Stomach (tissue), 19 donors: ENCODE measurements at places on chromosomes 6 and 20.

- no peaks in the 10 kb centered on the region for H3K4me1 ChIP-seq
- DNase-seq = no peak
- H3K36me3 ChIP-seq = no peaks in the 10 kb centered on the region
- no peaks in the 10 kb centered on the region for H3K27me3 ChIP-seq
- no peak overlapping the region for H3K4me3 ChIP-seq
- no peak overlapping the region for H3K27ac ChIP-seq
Measured at GRCh38 chr20:16440686-16441085, 132.6 kb downstream of the KIF16B start.

GRCh38 chr6:121263742-121264141 lies 70.5 kb downstream of the TBC1D32 start:
- no peaks in the 10 kb centered on the region for H3K4me1 ChIP-seq
- H3K27ac ChIP-seq = no peak overlapping the region
- no peaks in the 10 kb centered on the region for H3K27me3 ChIP-seq
- DNase-seq = no peak

- DNase-seq = peak; percentile 55
- H3K4me1 ChIP-seq = no peaks in the 10 kb centered on the region
- H3K27me3 ChIP-seq = peaks cover 11% of the 10 kb centered on the region
- H3K4me3 ChIP-seq = no peak overlapping the region
Measured at GRCh38 chr6:12751694-12752325, 35.2 kb downstream of the PHACTR1 start.

- no peaks in the 10 kb centered on the region for H3K36me3 ChIP-seq
- no peak for DNase-seq
- no peaks in the 10 kb centered on the region for H3K27me3 ChIP-seq
- no peak overlapping the region for H3K4me3 ChIP-seq
Measured at GRCh38 chr6:105677671-105678475, 275.0 kb upstream of the PREP start.

DNA sequence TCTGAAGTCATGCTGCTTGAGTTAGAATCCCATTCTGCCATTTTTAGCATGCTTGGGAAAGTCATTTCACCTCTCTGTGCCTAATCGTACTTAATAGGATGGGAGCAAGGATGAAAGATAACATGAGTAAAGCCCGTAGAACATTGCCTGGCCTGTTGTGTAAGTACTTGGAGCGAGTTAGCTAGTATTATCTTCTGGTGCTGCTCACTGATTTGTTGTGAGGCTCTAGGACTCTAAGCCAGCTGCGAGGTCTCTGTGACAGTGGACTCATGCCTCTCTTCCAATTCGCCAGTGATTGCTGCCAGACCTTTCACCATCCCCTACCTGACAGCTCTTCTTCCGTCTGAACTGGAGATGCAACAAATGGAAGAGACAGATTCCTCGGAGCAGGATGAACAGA lies 17.8 kb downstream of the TAF8 start:
- H3K36me3 ChIP-seq = peaks cover 100% of the 10 kb centered on the region
- no peak for DNase-seq
- no peaks in the 10 kb centered on the region for H3K27me3 ChIP-seq
- no peak overlapping the region for H3K4me3 ChIP-seq
- no peak overlapping the region for H3K27ac ChIP-seq
- no peaks in the 10 kb centered on the region for H3K4me1 ChIP-seq

GRCh38 chr6:157226761-157227160 lies 96.6 kb downstream of the TMEM242 start:
- H3K4me3 ChIP-seq = no peak overlapping the region
- peaks cover 37% of the 10 kb centered on the region for H3K4me1 ChIP-seq
- no peaks in the 10 kb centered on the region for H3K36me3 ChIP-seq
- peak overlapping the region; percentile 69 for H3K27ac ChIP-seq
- no peaks in the 10 kb centered on the region for H3K27me3 ChIP-seq

DNA sequence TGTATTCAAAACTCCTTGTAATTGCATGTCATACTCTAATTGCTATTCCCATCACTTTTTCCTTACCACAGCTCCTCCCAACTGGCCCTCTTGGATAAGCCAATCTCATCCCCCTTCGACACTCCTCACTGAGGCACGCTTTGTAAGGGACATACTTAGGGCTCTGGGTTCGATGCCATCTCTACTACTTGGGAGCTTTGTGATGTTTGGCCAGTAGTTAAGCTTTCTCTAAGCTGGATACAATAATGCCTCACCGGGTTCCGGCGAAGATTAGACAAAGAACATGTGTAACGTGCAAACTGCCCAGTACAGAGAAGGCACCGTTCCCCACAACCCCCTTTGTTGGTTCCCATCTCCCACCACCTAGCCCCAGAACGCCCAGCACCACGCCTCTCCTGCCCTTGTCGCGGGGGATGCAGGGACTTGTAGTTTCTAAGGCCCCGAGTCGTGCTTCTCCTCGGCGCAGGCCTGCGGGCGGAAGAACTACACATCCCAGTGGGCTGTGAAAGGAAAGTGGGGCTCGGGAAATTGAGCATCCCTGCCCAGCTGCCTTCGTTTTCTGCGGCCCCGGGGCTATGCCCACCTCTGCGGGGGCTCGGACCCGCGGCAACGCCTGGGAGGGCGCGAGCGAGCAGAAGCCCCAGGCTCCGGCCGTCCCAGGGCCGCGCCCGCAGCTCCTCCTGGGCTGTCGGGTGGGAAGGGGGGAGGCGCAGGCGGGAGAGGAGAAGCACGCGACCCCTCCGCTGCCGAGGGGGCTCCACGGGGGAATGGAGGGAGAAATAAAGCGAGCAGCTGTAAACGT lies 1.1 kb upstream of the ZDHHC14 start:
- peak overlapping the region; percentile 99 for H3K27ac ChIP-seq
- H3K4me1 ChIP-seq = peaks cover 33% of the 10 kb centered on the region
- H3K4me3 ChIP-seq = peak overlapping the region; percentile 99

DNA sequence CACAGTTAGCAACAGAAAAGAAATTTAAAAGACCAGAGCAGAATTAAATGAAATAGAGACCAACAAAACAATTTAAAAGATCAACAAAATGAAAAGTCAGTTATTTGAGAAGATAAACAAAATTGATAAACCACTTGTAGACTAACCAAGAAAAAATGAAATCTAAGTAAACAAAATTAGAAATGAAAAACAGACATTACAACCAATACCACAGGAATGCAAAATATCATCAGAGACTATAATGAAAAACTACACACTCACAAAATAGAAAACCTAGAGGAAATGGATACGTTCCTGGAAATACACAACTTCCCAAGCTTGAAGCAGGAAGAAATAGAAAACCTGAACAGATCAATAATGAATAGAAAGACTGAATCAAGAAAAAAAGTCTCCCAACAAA lies 97.8 kb downstream of the WDR27 start:
- H3K27me3 ChIP-seq = no peaks in the 10 kb centered on the region
- H3K27ac ChIP-seq = no peak overlapping the region
- H3K36me3 ChIP-seq = peaks cover 17% of the 10 kb centered on the region
- H3K4me3 ChIP-seq = no peak overlapping the region
- no peaks in the 10 kb centered on the region for H3K4me1 ChIP-seq

GRCh38 chr6:56787209-56787608 lies 144.5 kb upstream of the DST start:
- no peaks in the 10 kb centered on the region for H3K36me3 ChIP-seq
- no peak for DNase-seq
- no peaks in the 10 kb centered on the region for H3K27me3 ChIP-seq
- H3K4me3 ChIP-seq = no peak overlapping the region

DNA sequence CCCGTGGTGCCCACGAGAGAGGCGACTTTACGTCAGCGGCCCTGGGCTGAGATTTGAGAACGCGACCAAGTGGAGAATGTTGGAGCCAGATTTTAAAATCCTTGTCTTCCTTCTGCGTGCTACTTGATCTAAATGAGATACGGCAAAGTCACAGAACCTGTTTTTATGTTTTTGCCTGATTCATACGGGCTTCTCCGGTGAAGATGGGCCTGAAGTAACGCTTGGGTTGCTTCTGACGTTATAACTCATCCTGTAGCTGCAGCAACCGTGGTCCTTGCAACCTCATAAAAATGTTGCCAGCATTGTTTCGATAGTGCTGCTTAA lies 462 bp upstream of the SLC35B3 start:
- H3K36me3 ChIP-seq = no peaks in the 10 kb centered on the region
- H3K27ac ChIP-seq = peak overlapping the region; percentile 76
- peaks cover 40% of the 10 kb centered on the region for H3K4me1 ChIP-seq

DNA sequence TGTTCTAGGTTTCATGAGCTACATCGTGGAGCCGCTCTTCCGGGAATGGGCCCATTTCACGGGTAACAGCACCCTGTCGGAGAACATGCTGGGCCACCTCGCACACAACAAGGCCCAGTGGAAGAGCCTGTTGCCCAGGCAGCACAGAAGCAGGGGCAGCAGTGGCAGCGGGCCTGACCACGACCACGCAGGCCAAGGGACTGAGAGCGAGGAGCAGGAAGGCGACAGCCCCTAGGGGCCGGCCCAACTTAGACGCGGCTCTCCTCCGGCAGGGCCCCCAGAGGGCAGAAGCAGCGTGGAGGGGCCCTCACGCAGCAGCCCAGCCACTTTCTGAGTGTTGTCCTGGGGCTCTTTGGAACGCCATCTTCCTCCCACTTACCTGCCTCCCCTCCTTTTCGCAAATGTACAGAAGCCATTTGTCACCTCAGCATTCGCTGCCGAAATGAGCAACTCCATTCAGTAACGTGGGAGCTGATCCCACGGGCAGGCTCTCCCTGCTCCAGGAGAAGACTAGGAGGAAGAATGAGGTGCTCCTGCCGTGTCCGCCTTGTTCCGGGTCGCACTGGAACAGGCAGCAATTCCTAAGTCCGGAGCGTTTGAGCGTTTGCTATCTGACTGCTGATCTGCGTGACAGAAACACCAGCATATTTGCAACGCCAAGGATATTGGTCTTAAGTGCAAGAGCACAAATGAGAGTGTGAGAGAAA lies 58.4 kb downstream of the MTFR2 start:
- H3K4me1 ChIP-seq = no peaks in the 10 kb centered on the region
- no peak overlapping the region for H3K4me3 ChIP-seq
- H3K27me3 ChIP-seq = no peaks in the 10 kb centered on the region
- peaks cover 13% of the 10 kb centered on the region for H3K36me3 ChIP-seq
- no peak overlapping the region for H3K27ac ChIP-seq
- no peak for DNase-seq

DNA sequence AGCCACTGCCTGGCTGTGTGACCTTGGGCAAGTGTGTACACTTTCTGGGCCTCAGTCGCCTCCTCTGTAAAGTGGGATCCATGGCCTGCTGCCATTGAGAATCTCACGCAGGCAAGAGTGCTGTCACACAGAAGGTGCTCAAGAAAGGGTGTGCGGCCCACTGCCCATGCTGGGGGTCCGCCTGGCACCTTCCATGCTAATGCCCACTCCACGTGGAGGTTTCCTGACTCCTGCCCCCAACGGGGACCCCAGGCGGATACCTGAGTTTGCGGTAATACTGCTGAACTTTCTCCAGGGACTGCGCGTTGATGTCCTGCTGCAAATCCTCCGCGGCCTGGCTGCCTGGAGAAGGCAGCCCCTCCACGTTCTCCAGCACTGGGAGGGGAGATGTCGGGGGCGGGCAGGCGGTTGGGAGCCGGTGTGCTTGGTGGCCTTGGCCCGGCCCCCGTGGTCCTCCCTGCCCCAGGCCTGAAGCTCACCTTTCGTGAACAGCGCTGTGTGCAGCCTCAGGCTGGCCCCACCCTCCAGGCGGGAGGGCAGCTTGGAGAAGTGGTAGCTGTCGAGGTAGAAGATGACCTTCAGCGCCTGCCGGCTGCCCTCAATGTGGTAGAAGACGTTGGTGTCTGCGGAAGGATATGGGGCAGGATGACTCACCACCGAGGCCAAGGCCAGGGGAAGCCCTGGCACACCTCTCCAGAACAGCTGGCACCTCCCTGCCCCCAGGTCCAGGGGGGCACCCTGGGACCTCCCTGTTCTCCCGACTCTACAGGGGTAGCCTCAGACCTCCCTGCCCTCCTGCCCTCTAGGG lies 195.6 kb downstream of the PREX1 start:
- H3K36me3 ChIP-seq = peaks cover 92% of the 10 kb centered on the region
- no peaks in the 10 kb centered on the region for H3K27me3 ChIP-seq
- no peaks in the 10 kb centered on the region for H3K4me1 ChIP-seq
- DNase-seq = no peak

- H3K27me3 ChIP-seq = no peaks in the 10 kb centered on the region
- H3K36me3 ChIP-seq = no peaks in the 10 kb centered on the region
- H3K4me3 ChIP-seq = no peak overlapping the region
- DNase-seq = no peak
- H3K27ac ChIP-seq = no peak overlapping the region
Measured at GRCh38 chr6:118122801-118123200, 215.7 kb downstream of the SLC35F1 start.

GRCh38 chr6:28589234-28589956 lies 63.7 kb downstream of the GPX5 start:
- peaks cover 18% of the 10 kb centered on the region for H3K4me1 ChIP-seq
- peaks cover 4% of the 10 kb centered on the region for H3K27me3 ChIP-seq
- DNase-seq = peak; percentile 92
- no peak overlapping the region for H3K4me3 ChIP-seq
- no peak overlapping the region for H3K27ac ChIP-seq

GRCh38 chr6:67880939-67881705 lies 754.0 kb upstream of the ADGRB3 start:
- H3K4me1 ChIP-seq = no peaks in the 10 kb centered on the region
- no peak overlapping the region for H3K4me3 ChIP-seq
- no peak for DNase-seq
- H3K27ac ChIP-seq = no peak overlapping the region
- no peaks in the 10 kb centered on the region for H3K36me3 ChIP-seq

DNA sequence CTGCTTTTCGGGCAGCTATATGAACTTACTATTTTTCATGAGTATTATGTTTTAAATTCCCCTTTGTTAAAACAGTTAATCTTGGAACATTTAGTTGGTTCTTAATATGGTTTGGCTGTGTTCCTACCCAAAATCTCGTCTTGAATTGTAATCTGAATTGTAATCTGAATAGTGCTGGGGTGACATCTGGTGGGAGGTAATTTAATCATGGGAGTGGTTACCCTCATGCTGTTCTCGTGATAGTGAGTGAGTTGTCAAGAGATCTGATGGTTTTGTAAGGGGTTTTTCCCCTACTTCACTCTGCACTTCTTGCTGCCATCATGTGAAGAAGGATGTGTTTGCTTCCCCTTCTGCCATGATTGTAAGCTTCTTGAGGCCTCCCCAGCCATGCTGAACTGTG lies 305.4 kb upstream of the MAP3K7 start:
- no peaks in the 10 kb centered on the region for H3K27me3 ChIP-seq
- H3K4me3 ChIP-seq = no peak overlapping the region
- no peaks in the 10 kb centered on the region for H3K36me3 ChIP-seq
- no peak for DNase-seq
- H3K4me1 ChIP-seq = no peaks in the 10 kb centered on the region
- no peak overlapping the region for H3K27ac ChIP-seq

DNA sequence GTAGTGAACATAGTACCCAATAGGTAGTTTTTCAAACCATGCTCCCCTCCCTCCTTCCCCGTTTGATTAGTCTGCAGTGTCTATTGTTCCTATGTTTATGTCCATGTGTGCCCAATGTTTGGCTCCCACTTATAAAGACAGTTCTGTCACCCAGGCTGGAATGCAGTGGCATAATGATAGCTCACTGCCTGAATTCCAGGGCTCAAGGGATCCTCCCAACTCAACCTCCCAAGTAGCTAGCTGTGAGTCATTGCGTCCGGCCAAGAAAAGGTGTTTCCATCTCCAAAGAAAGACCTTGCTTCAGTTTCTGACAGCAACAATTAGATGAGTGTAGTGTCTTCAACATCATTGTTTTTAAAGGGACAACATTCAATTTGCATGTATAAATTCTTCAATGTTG lies 131.1 kb upstream of the CEP162 start:
- H3K36me3 ChIP-seq = no peaks in the 10 kb centered on the region
- no peaks in the 10 kb centered on the region for H3K27me3 ChIP-seq
- no peak overlapping the region for H3K4me3 ChIP-seq
- H3K27ac ChIP-seq = no peak overlapping the region
- DNase-seq = no peak
